Ureter (tissue), 1 donor: ENCODE measurements at places on chromosomes 2 and 18. TPM values are rescaled to one million over a fixed set of nuclear protein-coding genes. Genes with fewer than 3 reads are reported as not detected.

GRCh38 chr2:174072069-174072468 is 106.9 kb upstream of the SP3 start:
- no peak for DNase-seq

GRCh38 chr18:23828426-23828825 is 139.2 kb downstream of the LAMA3 start:
- no peak for DNase-seq

DNA sequence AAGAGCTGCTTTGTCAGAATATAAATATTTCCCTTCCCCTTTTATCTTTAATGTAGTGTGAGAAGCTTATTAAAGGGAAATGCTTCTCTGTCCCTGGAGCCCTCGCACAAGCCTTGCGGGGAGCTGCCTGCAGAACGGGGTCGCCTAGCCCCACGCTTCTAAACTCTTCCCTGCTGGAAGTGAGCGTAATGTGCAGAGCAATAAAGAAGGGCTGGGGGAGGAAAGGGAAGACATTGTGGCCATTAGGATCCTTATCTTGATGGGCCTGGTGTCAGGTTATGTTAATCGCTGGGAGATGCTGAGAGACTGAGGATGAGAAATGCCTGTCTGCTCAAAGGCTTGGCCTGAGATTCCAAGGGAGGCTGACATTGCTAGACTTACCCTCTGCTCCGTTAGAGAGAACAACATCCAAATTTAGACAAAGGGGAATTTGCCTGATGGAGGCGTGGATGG is 18.9 kb upstream of the FZD7 start:
- no peak for DNase-seq

GRCh38 chr2:141589314-141589713 is 541.5 kb downstream of the LRP1B start:
- no peak for DNase-seq

- no peak for DNase-seq
These were observed 29.8 kb downstream of the FABP1 start for GRCh38 chr2:88097891-88098557.

GRCh38 chr2:123596621-123597020 is 428.5 kb upstream of the CNTNAP5 start:
- DNase-seq = no peak

Gene SCYGR4
- not detected for total RNA-seq

Gene BOLL
- not detected for total RNA-seq

Gene TNFRSF11A
- 6.5 TPM for total RNA-seq

Gene DAPL1
- 13.0 TPM for total RNA-seq

Gene SCG2
- 0.39 TPM for total RNA-seq

Gene MYL1
- 0.42 TPM for total RNA-seq

Gene ALLC
- not detected for total RNA-seq

Gene TPO
- 4.2 TPM for total RNA-seq

Gene DSG3
- total RNA-seq = 0.05 TPM
